ENCODE measurements at places on chromosomes 2 and 18.

GRCh38 chr2:17166506-17166905, 351.7 kb downstream of the RAD51AP2 start:
- no peak for DNase-seq

DNA sequence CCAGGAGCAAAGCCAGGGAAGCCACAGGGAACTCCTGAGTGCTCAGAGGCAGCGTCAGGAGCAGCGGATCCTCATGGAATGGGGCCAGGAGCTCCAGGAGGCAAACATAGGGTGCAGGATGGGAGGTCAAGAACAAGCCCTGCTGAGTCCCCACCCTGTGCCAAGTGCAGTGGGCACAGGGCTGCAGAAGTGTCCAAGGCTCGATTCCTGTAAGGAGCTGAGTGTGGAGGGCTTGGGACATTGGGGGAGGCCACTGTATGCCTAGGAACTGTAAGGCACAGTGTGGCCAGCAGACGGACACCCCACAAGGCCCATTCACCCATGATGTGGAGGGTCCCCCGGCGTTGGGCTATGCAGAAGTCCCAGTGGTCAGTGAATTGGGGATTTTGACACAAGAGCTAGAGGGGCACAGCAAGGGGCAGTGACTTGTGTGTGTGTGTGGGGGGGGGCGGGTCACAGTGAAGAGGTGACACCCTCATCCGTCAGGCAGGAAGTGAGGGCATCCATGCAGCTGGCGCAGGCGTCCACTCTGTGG, 55.6 kb downstream of the ACKR3 start:
- DNase-seq = no peak

DNA sequence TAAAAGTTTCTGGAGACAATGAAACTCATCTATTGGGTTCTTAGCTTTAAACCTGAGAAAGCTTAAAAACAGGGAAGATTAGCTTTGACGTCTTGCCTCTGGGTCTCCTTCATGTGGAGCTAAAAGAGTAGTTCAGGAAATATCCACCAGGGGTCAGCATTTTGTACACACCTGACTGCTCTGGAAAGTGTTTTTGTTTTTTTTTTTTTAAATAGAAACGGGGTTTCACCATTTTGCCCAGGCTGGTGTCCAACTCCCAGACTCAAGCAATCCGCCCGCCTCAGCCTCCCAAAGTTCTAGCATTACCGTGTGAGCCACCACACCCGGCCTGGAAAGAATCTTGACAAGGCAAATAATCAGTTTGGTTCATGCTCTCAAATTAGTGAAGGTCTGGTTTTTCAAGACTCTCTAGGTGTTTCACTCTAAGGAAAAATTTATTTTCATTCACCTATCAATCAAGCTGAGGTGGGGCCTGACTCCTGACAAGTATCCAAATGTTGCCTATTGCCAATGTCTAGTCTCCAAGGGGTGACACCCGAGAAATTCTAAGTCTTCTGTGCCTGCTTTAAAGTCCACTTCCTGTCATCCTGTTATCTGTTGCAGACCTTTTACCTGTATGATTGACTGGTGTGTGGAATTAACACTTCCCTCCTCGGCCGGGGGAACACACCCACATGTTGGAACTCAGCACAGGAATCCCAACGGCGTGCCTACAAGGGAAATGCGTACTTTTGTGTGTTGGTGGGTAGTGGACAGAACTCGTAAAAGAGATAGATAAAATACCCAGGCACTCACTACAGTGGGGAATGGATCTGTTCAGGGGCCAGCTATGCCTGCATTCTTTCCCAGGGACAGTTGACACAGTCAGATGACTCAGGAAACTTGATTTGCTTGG, 11.3 kb downstream of the IL1RN start:
- DNase-seq = peak; percentile 85

GRCh38 chr2:237208373-237209260, 122.9 kb downstream of the COPS8 start:
- DNase-seq = no peak

DNA sequence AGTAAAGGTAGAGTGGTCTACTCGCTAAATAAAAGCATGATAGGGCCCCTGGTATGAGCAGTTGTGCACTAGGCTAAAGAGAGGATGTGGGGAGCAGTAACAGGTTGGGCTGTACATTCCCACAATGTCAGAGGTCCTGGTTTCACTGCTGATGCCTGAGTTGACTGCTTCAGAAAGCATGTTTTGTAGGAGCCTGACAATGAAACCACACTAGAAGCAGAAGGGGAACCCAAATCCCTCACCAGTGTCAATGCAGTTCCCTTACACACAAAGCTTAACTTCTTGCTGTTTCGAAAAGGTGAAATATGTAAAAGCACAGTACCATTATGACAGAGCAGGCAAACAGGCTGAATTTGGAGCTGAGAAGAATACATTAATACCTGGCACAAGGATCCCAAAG, 291.7 kb upstream of the KYNU start:
- no peak for DNase-seq

DNA sequence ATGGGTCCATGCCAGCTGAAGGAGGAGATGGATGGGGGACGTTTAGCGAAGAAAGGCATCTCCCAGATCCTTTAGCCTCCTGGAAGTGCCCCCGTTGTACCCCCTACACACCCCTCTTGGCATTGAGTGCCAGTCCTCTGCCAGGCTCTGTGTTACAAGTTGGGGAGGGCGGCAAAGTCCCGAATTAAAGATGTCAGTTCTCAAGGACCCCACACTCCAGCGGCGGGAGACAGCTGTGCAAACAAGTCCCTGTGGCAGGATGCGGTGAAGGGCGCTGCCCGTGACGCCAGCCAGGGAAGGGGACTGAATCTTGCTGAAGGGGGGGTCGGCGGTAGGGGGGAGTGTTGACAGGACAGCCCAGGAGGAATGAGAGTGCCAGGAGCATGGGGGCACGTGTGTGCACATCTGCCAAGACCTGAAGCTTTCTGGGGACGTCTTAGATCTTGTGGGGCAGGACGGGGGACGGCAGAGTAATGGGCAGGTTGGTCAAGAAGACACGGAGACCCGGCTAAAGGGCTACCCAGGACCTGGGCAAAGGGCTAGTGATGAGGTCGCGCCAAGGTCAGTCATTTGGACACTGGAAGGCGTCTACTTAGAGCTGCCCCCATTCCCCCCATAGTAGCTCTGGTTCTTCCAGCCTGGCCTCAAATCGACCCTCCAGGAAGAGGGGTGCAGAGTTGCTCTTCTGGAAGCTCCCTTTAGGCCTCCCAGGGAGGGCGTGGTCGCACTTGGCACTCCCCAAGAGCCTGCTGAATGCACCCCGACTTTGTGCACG, 2.8 kb upstream of the CTDSP1 start:
- peak; percentile 85 for DNase-seq

DNA sequence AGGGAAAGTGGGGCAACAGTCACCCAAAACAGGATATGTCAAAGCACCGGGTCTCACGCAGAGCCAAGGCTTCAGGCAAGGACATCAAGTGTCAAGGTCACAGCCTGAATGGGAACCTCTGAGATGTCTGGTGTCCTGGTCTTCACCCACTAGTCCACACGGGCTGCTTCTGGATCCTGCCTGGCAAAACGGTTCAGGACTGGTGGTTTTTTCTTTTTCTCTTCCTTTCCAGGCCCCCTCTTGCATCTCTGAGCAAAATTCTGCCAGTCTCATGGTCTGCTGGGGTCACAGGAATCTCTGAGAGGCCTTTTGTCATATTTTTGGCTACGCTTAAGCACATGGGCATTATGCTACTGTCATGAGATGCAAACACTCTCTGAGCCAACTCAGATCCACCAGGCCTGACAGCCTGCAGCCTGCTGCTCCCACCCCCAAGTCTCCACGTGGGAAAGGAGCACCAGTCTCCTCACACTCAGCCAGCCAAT, 518.2 kb upstream of the ZEB2 start:
- DNase-seq = no peak

- DNase-seq = no peak
Observed at GRCh38 chr2:240460781-240461431, 25.4 kb downstream of the GPC1 start.

DNA sequence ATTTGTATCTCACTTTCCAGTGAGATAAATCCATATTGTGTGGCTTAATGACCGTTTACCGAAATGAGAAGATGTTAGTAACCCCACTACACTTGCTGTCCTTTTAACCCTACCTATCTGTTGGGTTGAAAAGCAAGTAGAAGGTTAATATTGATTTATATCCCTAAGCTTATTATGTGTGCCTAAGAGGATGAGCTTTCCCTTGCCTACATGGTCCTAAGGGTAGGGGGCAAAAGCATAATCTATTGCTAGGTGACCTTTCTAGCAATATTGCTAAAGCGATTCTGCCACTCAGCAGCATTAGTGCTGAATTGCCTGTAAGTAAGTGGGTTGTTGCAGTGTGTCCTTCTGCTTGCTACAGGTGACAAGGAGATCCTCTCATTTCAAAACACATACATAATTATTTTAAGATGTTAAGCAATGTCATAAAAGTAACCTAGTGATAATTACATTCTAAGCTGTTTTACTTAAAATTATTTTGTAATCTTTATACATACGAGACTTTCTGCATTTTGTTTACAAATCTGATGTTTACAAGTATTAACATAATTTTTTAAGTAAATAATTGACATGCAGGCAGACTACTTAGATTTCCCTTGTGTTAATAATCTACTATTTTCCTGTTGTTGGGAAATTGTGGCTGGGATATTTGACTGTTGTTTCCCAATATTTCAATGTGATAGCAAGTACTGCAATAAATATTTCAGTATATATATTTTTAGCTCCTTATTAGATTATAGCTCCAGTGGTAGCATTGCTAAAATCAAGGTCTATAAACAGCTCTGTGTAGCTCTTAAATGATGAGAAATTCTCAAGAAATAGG, 49.1 kb upstream of the CABYR start:
- no peak for DNase-seq

GRCh38 chr18:79520478-79521390, 125.0 kb downstream of the NFATC1 start:
- DNase-seq = no peak

DNA sequence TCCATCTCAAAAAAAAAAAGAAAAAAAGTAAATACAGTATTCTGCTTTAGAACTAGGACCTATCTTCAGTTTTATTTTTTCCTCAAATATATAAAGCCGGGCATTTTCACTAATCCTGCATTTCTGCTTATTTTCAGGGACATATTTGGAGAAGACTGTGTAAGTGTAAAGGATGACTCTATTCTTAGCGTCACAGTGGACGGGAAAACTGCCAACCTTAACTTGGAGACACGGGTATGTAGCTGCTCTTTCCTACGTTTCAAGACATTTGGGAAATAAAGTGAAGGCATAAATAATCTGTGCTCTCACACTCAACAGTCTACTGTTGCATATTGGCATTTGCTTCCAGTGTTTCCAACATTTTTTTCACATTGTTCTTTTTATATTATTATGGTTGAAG, 3.1 kb upstream of the IAH1 start:
- no peak for DNase-seq

DNA sequence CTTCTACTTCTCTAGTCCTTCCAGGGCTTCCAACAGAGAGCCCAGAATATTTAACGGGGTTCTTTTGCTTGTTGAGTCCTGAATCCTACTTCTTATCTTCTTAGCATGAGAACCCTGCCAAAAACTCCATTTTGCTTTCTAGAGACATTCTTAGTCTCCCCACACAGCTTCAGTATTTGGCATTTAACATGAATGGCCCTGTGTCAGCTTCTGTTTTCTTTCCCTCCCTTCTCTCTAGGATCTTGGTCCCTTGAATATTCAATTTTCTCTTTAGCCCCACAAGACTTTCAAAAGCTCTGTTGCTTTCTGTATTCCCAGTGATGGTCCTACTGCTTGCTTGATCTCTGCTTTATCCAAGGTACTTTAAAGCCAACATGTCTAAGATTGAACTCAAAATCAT, 89.5 kb downstream of the WDR7 start:
- no peak for DNase-seq

DNA sequence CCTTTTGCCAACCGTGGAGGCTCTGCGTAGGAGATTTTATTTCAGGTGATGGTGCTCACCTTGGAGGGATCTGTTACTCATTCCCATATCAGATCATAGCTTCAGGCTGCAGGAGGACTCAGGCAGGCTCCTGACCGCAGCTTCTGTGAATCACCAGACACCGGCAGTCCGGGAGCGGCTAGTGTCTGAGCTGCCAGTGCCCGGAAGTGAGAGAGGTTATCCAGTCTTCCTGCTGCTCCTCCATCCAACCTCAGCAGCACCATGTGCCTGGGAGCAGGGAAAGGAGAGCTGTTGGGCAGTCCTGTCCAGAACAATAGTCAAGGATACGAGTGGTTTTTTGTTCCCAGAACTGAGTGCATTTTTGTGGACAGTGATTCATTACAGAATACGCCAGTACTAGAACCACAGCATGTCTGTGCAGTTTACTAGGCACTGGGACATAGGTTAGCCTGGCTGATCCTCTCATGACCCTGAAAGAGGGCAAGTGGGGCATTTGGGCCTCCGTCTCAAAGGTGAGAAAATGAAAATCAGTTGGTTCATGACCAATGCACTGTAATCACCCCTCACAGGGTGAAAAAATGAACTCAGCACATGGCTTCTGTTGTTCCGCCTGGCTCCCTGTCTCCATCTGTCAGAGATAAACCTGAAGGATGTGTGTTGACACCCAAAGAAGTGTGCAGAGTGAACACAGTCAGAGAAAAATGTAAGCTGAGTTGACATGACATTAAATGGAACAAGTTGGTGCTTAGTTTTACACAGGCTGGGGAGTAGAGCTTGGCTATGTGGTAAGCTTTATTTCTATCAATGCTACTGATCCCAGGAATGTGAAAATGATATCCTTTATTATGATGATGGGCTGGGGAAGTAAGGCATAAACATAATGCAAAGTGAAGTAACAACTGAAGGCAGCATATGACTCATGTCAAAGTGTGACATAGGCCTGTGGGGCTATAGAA, 12.2 kb downstream of the FHOD3 start:
- DNase-seq = no peak

DNA sequence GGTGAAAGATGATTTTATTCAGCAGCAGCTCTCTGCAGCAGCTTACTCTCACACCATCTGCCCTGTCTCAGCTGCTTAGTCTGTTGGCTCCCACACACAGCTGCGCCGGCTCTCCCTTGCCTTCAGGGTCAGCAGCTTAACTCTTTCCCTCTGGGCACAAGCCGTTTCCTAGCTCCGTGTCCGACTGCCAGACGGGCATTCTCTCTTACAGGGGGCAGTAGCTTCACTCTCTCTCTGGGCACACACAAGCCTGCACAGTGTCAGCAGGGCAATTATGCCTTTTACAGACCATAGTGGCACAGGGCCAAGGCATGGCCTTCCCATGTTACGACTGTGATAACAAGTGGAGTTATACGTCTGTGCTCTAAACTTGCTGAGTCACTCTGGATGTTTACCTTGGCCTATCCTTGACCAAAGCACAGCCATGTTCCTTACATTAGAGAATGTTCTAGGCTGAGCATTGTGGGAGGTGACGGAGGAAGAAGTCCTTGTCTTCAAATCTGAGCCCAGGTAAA, 31.7 kb downstream of the PCARE start:
- DNase-seq = no peak

GRCh38 chr18:1078301-1078700, 173.6 kb downstream of the ADCYAP1 start:
- DNase-seq = no peak

- no peak for DNase-seq
Observed at GRCh38 chr2:26899500-26900164, 51.7 kb downstream of the DPYSL5 start.

GRCh38 chr2:155895016-155895415, 437.5 kb downstream of the NR4A2 start:
- DNase-seq = no peak

All from CD4-positive, alpha-beta T cell treated with Interleukin-1 beta for 1 hour (primary cell).